Urothelium cell line (cell line): ENCODE measurements at places on chromosomes 2 and 18.

- no peak for DNase-seq
These were observed 105.1 kb downstream of the NDUFA10 start for GRCh38 chr2:239919774-239920692.

- DNase-seq, result no peak
These were observed 2016.1 kb upstream of the PIK3C3 start for GRCh38 chr18:39938676-39939608.

DNA sequence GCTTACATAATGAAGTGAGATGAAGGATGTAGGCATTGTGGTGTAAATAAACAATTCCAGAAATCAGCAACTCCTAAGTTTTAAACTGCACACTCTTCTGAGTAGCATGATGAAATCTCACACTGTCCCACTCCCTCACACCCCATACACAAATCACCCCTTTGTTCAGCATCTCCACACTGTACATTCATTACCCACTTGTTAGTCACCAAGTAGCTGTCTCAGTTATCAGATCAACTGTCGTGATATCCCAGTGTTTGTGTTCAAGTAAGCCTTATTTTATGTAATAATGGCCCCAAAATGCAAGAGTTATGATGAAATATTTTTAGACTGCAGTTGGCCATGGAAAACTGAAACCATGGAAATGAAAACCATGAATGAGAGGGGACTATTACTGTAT is 135.7 kb downstream of the GRB14 start:
- no peak for DNase-seq

GRCh38 chr2:97751752-97752151 is 38.4 kb downstream of the ZAP70 start:
- no peak for DNase-seq

DNA sequence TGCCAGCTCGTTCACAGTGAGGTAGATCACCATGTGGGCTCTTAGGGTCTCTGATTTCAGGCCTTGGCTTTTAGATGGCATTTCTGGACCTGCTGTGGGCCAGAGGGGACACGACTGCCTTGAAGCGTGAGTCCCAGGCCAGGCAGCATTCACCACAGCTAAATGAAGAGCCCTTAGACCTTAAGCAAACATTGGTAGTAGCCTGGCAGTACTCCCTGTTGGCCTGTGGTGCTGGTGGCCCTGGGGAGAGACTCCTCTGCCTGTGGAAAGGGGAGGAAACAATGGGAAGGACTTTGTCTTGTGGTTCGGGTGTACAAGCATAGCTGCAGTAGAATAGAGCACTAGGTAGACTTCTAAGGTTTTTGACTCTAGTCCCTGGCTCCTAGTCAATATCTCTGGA is 456.0 kb upstream of the DCC start:
- no peak for DNase-seq

DNA sequence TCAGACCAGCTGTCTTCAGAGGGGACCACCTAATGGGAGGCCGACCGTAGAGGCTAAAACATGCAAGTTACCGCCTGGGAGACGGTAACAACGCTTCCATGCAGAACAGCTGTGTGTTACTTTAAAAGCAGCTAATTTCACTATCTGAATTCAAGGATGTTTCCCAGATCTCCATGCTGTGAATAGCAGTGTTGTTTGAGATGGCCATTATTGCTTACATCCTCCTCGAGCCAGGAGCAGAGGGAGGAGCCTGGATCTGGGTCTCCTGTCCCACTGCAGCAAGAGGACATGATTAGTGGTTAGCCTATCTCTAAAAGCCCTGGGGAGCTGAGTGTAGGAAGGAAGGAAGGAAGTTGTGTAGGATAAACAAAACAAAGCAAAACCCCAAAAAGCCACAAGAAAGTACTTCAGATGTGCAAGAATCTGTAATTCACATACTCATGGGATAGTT is 50.9 kb downstream of the ACTR2 start:
- DNase-seq, result no peak

DNA sequence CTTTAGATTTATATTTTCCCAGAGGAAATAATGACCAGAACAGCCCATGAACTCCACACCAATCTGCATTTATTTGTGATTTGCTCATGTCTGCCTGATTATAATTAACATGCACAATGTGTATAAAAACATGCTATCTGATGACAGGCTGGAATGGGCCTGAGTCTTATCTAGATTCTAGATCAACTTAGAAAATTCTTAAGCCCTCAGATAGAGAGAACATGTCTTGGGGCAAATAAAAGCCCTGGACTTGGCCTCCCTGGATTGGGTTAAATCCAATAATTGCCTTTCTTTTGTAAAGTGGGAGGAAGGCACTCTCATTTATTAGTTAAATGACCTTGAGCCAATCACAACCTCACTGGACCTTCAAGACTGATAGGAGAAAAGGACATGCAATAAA is 61.8 kb downstream of the EVA1A start:
- no peak for DNase-seq

- no peak for DNase-seq
These were observed 112.3 kb downstream of the TNS1 start for GRCh38 chr2:217890445-217890844.

- DNase-seq, result no peak
These were observed 7.5 kb downstream of the SUCLG1 start for GRCh38 chr2:84451579-84451978.
